ENCODE measurements at places on chromosomes 16 and 17.

GRCh38 chr16:87207509-87207908 lies 109.7 kb downstream of the C16orf95 start:
- DNase-seq, result peak; percentile 79

DNA sequence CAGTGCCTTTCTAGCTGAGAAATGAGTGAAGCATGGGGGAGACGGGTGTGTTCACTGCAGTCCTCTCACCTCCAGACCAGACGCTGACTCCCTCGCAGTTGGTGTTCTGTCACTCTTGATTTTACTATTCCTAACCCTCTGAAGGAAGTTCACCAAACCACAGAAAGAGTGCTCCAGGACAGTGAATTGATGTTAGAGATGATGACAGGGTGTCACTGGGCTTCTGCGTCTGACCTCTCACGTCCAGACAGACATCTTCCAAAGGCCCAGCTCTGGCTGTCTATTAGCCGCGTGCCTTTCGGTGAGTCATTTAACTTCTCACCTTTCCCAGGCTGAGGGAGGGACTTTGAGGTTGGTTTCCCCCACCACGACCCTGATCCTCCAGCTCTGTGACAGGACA lies 8.2 kb downstream of the CRAMP1 start:
- no peak for DNase-seq

DNA sequence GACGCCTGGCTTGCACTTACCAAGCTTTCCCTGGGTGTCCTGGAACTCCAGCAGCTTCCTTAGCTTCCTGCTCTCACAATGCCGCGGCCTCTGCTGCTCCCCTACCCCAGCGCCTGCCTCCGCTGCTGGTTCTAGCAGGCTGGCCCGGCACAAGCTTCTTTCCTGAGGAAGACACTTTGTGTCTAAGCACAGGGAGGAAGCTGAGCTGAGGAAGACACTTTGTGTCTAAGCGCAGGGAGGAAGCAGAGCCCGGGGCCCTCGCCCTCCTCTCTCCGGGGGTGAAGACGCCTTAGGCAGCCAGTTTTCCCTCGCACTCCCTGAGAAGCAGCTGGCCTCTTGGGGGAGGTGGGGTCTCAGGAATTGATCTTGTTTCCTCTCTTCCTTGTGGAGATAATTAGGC lies 64.9 kb downstream of the PLD6 start:
- no peak for DNase-seq

DNA sequence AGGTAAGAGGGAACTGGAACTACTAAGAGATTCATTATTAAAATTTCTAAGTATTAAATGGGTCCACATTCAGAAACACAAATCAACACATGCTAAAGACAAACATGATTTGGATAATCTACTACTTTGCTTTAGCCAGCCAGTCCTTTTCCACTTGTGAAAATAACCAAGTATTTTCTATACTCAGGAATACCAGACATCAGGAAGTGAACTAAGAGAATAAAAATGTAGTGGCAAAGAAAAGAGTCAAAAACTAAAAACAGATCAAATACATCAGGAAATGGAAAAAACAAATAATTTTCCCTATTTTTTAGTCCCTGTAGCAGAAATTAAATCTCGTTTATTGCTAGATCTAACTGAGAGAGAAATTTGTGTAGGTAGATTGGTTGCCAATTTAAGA lies 78.0 kb downstream of the MYO1D start:
- DNase-seq, result no peak

GRCh38 chr17:73118951-73119391 lies 26.5 kb upstream of the SLC39A11 start:
- no peak for DNase-seq

GRCh38 chr16:4924593-4925292 lies 12.2 kb downstream of the PPL start:
- DNase-seq, result no peak

GRCh38 chr16:67857547-67858233 lies 10.2 kb upstream of the CENPT start:
- peak; percentile 93 for DNase-seq

GRCh38 chr16:8853150-8853549 lies 15.7 kb downstream of the CARHSP1 start:
- DNase-seq, result no peak

GRCh38 chr16:1706386-1707192 lies 594 bp downstream of the MAPK8IP3 start:
- peak; percentile 55 for DNase-seq

DNA sequence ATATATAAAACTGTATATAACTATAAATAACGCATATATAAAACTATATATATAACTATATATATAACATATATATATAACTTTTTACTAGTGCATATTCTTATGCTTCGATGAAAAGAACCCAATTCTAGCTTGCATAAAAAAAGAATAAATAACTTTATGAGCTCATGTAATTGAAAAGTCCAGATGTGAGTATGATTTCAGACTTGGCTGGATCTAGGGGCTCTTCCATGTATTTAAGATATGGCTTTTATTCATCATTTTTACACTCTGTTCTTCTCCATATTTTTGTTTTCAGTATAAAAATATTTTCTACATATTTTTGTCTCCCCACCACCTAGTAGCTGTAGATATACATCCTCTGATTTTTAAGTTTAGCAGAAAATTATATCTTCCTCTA lies 417.5 kb downstream of the CDH11 start:
- DNase-seq, result no peak

GRCh38 chr17:49370971-49371834 lies 9.2 kb upstream of the ZNF652 start:
- no peak for DNase-seq

GRCh38 chr16:67676516-67676915 lies 9.9 kb downstream of the C16orf86 start:
- DNase-seq, result no peak

GRCh38 chr16:57305159-57305811 lies 20.8 kb upstream of the PLLP start:
- DNase-seq, result no peak

DNA sequence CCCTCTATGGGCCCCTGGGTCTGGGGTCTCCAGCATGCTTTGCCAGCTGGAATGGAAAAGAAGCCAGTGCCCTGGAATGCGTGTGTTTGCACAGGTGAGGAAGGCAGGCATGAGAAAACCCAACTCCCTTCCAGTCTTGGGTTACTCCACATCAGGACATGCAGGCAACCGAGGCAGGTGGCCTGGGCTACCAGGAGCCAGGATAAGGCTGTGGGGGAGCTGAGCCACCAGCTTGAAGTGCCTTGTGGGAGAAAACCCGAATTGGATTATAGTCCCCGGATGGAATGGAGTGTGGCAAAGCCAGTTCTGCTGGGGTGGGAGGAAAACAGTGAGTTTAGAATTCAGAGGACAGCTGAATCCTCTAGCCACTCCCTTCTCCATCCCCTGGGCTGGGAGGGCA lies 7.2 kb downstream of the SRCIN1 start:
- DNase-seq, result peak; percentile 87

DNA sequence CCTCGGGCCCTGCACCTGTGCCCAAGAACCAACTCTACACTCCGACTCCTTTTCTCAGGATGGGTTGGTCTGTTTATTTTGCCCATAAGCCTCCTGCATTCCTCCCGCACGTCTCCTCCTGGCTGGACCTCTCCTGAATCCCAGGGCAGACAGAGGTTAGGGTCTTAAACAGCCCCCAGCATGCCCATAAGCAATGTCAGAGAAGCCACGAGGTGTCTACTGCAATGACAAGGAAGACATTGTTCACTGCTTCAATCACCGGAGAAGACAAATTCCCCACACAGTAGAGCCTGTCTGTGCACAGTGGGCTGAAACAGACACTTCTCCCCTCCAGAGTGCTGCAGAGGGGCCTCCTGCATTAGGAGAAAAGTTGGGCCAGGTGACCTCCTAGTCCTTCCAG lies 230.6 kb upstream of the RPL38 start:
- DNase-seq, result no peak

DNA sequence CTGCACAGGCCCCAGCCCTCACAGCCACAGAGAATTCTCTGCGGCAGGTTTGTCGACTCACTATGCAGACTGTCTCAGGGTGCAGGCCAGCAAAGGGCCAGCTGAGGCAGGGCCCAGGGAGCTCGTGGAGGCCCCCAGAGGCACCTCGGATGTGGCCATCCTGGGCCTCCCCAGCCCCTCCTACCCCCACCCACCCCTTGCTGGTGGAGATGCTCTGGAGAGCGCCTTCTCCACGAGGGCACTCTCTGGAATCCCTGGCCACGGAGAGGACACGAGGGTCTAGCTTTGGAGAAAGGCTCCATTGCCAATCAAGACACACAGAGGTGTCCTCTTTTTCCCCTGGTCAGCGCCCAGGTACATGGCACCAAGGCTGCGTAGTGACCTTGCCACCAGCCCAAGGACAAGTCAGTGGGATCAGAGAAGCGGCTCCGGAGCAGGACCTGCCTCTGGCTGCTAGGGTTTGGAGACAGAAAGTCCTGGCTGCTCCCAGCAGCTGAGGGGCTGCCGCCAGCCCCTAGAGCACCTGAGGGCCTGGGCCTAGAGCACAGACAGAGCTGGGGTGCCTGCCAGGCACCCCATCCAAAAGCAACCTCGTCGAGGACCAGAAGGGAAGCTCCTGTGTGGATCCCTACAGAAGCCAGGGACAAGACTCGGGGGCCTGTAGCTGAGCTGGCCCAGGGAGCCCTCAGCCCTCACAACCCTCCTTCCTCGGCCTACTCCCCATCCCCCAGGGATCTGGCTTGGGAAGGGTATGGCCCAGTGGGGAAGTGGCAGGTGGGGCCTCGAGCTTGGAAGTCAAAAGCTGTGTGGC lies 18.7 kb downstream of the ARL2BP start:
- DNase-seq, result no peak

DNA sequence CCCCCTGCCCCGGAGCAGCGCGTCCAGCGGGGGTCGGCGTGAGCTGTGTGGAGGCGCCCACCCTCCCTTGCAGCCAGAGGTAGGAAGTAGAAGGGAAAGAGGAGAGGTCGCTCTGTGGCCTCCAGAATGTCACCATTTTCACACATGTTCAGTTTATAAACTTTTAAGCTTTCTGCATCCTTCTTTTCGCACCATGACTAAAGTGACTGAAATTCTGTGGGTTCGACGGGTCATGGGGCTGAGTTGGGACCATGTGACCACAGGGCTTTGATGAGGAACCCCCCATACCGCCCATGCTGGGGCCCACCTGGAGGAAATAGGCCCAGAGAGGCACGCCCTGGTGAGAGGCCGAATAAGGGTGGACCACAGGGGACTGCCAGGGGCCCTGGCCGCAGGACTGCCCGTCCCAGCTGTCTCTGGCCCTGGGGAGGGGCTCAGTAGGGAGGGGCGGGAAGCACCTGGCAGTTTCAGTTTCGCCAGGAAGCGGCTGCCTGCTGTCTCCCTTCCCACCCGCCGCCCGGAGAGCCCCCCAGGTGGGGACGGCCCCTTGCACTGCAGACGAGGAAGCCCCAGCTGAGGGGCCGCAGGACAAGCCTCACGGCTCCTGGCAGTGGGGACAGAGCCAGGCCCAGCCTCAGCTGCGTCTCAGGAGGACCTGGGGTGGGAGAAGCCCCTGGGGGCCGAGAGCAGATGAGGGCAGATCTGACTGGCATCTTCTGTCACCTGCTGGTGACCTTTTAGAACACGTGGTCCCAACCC lies 9.0 kb downstream of the CBFA2T3 start:
- no peak for DNase-seq

DNA sequence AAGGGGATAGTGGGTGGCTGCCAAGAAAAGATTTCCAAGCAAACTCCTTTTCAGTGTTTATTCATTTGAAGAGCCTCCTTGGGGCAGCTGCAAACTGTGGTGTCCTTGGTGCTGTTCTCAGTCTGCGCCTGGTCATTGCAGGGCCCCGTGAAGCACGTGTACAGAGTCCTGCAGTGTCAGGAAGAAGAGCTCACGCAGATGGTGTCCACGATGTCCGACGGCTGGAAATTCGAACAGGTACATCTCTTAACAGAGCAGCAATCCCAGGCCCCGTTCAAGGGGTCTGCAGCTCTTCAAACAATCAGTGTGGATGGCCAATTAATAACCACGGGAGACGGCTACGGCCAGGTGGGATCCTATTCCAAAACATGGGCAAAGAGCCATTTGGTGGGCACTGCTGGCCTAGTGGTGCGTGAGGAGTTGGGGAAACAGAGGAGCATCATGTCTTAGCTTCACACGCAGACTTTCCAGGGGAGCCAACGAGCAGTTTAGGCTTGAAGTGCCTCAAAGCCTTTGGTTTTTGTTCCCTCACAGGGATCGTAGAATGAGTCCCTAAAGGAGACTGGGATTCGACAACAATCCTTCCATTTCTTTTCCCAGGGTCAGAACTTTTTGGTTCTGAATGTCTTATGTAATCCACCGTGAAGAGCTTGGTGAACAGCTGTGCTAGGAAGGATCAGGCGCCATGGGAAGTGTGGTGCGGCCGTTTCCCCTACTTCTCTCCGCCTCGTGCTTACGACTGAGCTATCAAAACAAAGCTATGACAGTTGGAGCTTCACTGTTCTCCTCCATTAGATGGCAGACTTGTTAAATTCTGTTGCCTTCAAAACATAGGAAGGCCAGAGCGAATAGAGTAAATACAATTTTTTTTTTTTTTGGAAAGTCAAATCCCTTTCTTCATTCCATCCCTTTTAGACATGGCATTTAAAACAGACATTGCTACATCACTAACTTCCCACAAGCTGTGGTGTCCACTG lies 12.6 kb downstream of the KCTD2 start:
- peak; percentile 64 for DNase-seq

DNA sequence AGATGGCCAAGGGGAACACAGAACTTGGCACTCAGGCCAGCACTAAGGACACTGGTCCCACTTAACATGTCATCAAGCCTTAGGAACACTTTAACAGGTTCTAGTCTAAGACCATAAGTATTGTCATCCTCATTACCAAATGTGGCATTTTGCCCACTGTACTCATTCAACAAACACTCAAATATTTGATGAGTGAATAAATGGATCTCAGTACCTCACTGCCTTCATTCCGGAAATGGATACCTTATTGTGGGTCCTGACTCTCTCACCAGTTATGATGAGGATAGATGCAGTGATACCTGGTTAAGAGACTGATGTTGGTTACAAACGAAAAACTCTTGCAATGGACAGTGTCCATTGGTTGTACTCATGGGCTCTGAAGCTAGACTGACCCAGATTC lies 455.2 kb upstream of the DYNLRB2 start:
- no peak for DNase-seq

DNA sequence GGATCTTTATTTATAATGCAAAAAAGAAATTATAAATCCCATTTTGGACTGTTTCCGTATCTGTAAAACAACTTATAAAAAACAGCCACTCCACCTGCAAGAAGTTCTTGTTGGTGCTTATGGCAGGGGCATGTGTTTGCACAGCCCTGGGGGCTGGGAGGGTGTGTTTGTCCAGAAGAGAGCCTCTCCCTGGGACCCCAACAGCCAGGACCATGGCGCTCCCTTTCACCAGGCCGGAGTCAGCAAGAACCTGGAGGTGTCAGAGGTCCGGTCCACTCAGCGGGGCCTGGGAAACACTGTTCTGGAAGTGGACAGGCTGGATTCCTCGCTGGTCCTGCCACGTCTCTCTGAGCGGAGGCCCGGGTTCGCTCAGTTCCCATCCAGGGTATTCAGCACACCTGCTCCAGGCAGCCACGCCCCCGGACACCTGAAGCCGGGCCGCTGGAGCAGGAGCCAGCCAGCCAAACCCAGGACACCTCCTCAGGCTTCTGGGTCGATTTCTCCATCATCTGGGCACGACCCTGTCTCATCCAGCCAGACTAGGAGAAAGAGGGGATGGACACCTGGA lies 18.9 kb upstream of the GINS2 start:
- DNase-seq, result no peak

- no peak for DNase-seq
These were observed 854.1 kb downstream of the KCNJ2 start for GRCh38 chr17:71023249-71024030.

- no peak for DNase-seq
These were observed 5.9 kb downstream of the UBE2I start for GRCh38 chr16:1315081-1316032.

- DNase-seq, result no peak
These were observed 20.4 kb upstream of the CIBAR2 start for GRCh38 chr16:85132456-85133289.

GRCh38 chr17:67500261-67500660 lies 123.2 kb downstream of the PITPNC1 start:
- no peak for DNase-seq
